ENCODE measurements at places on chromosomes 11 and 22.

GRCh38 chr22:17479135-17479534 is 84.2 kb upstream of the SLC25A18 start:
- DNase-seq, result no peak

DNA sequence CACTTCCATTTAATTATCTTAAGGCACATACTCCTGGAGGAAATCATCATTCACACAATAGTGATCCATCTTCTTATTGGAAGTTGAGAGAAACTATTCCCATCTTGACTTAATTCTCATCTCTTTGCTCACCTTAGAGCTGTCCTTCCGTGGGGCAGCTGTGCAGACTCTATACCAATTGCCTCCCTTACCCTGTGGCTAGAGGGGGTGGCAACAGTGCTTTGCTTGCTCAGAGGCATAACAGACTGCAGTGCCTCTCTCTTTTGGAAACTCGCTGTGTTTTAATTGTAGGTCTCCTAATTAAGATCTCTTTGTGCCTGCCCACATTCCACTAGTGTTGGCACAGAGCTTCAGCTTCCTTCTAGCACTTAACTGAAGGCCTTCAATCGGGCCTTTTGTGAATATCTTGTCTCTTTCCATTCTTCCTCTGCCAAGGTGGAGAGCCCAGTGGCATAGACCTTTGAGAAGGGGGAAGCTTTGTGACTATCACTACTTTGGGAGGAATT is 5.5 kb downstream of the KMT2A start:
- DNase-seq, result no peak

- DNase-seq, result no peak
Observed at GRCh38 chr22:39947220-39948216, 12.7 kb upstream of the TMA7B start.

DNA sequence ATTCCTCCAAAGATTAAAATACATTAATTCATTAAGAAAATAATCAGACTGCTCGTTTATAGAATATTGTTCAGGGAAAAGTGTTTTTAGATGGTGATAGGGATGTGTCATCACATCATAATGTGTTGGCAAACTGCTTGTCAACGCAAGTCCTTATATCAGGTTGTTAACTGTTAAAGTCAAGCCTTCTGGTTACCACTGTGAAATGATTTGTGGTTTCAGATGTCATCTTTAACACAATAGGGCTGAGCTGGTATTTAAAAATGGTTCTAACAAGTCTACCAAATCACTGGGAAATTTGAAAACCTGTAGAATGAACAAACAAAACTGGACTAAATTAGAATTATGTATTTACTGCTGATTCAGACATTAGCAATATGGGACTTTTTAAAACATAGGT is 2.4 kb upstream of the MMP13 start:
- DNase-seq, result no peak

- peak; percentile 96 for DNase-seq
Observed at GRCh38 chr11:121417055-121417551, 35.0 kb upstream of the SORL1 start.

DNA sequence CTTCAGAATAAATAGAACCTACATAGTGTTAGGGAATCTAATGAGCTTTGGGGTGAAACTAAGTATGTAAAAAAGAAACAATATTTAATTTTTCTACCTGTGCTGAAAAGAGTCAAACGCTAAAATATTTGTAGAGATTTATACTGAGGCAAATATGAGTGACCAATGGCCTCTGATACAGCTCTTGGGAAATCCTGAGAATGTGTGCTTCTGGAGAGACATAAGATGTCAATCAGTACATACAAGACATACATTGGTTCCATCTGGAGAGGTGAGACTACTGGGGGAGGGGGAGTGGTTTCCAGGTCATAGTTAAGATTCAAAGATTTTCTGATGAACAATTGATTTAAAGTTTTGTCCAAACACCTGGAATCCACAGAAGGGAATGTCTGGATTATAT is 970 bp downstream of the ASRGL1 start:
- DNase-seq, result no peak

DNA sequence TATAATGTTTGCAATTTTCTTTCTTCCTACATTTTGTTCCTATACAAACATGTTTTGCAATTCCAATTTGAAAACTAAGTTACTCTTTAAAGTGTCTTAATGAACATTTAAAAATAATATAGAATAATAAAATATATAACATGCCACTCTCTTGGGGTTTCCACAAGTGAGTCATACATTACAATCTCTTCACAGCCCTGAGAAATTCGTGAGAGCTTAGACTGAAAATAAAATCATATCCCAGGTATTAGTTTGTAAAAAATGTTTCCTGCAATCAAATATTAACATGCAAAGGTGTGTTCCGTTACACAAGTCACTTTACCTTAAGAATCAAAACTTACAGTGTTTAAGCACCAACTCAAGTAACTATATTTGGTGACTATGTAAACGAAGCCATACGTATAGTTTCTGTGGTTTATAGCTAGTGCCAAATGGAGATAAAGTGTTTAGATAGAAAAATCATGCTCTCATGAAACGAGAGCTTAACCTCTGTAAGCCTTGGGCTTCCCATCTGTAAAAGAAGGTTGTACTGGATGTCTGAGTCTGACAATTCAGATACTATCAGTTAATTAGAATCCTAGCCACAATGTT is 253.6 kb upstream of the ANO3 start:
- no peak for DNase-seq

GRCh38 chr11:25769287-25769686 is 562.6 kb upstream of the ANO3 start:
- DNase-seq, result no peak

DNA sequence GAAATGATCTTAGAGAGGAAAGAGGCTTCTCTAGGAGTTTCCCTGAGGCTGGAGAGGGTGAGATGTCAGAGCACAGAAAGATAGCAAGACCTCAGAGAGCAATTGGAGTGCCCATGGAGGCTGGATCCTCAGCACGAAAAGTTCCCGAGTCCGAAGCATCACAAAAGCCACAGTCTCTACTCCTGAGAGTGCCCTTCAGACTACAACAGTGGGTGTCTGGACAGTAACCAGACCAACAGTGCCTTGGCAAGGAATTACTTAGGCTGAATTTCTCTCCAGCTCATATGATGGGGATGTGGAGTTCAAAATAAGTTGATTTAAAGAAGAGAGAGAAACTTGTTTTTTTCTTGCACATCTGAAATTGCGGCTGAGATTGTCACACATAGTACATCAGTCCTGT is 31.9 kb upstream of the PSMA1 start:
- DNase-seq, result no peak

DNA sequence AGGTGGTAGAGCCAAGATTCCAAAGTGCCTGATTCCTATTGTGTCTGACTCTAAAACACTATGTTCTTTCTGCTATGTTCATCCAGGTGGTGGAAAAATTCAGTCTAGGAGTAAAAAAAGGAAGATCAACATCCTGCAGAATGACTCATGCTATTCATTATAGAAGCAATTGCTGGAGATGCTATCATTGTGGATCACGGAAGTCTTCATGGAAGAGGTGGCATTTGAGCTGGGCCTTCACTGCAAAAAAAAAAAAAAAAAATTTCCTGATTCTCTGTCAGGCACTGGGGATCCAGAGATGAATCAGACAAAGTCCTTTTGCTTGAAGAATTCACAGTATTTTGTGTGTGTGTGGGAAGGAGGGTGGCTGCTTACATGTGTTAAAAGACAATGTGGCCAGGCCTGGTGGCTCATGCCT is 1.4 kb upstream of the UVRAG start:
- DNase-seq, result no peak

GRCh38 chr11:76248210-76248609 is 41.9 kb upstream of the WNT11 start:
- DNase-seq, result no peak

GRCh38 chr11:2516276-2517015 is 71.6 kb downstream of the KCNQ1 start:
- no peak for DNase-seq

DNA sequence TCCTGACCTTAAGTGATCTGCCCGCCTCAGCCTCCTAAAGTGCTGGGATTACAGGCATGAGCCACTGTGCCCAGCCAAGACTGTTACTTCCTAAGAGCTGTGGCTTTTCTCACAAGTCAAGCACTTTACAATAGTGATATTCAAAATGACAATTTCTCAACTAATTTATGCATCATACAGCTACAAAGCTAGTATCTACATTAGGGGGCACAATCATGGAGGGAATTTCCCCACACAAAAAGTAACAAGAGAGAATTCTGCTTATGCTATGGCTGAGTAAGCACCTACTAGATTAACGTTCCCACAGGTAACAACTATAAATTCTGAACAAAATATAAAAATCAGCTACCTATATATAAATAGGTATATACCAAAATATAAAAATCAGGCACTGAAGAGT is 72.7 kb downstream of the SBF2 start:
- DNase-seq, result no peak

- DNase-seq, result peak; percentile 82
Observed at GRCh38 chr11:1854949-1855885, 2.3 kb downstream of the LSP1 start.

DNA sequence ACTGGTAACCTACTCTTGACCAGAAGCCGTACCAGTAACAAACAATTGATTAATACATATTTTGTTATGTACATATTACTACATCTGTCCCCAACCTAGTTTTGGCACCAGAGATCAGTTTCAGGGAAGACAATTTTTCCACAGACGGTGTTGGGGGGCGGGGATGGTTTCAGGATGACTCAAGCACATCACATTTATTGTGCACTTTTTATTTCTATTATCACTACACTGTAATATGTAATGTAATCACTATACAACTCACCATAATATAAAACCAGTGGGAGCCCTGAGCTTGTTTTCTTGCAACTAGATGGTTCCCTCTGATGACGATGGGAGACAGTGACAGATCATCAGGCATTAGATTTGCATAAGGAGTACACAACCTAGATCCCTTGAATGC is 15.5 kb downstream of the DGCR8 start:
- DNase-seq, result no peak

DNA sequence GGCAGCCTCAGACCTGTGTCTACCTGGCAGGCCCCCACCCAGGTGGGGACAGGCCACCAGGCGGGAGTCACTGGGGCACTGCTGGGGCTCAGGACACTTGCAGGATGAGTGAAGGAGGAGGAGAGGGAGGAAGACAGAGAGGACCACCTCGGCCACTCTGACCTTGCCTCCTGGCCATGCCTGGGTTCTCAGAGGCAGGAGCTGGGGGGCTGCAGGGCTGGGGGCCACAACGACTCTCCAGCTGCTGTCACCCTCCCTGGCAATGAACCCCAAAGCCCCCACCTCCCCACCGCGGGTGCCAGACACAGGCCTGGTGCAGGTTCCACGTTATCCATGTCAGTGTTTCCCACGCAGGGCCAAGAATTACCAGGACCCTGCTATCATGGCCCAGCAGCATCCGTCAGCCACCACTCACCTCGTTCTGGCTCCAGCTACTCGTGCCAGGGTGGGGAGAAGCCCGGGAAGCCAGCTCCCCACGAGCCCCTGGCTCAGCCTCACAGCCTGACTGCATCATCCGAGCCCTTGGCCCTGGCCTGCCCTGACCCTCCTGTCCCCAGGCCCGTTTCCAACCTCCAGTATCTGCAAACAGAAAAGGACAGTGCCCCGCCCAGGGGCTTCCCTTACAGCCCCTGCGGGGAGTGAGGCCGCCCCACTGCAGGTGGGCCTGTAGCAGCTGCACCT is 62.4 kb downstream of the BRD1 start:
- DNase-seq, result no peak

DNA sequence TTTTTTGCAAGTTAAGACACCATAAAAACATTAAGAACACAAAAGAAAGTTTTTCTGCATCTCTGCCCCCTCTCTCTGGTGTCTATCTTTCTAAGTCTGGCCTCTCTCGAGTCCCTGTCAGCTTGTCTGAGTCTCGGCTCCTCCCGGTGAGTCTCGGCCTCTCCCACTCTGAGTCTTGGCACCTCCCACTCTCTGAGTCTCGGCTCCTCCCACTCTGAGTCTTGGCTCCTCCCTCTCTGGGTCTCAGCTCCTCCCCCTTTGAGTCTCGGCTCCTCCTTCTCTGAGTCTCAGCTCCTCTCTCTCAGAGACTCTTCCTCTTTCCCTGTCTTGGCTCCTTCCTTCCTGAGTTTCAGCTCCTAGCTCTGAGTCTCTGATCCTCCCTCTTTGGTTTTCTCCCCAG is 72.5 kb upstream of the AMPD3 start:
- DNase-seq, result no peak

GRCh38 chr11:114082415-114082748 is 22.9 kb downstream of the ZBTB16 start:
- no peak for DNase-seq

GRCh38 chr11:117535201-117535849 is 207.7 kb downstream of the CEP164 start:
- DNase-seq, result peak; percentile 27

DNA sequence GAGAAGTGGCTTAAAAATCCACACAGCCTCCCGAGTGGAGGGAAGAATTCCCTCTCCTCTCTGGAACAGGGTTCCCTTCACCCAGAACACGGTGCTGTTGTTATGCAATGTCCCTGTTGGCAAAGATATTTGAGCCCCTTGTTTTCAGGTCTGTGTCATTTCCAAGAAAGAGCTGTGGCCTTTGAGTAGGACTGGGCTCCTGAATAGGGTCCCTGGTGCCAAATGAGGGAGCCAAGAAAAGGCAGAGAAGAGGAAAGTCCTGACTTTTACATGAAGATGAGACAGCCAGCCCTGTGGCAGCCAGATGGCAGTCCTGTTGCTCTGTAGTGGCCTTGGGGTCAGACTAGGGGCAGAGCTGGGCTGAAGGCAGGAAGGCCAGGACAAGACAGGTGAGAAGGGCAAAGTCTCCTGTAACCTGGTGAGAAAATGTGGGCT is 51.2 kb upstream of the ELF5 start:
- DNase-seq, result no peak

- DNase-seq, result no peak
Observed at GRCh38 chr11:134510233-134511040, 98.4 kb upstream of the B3GAT1 start.
